ENCODE measurements at places on chromosomes 2 and 18.

DNA sequence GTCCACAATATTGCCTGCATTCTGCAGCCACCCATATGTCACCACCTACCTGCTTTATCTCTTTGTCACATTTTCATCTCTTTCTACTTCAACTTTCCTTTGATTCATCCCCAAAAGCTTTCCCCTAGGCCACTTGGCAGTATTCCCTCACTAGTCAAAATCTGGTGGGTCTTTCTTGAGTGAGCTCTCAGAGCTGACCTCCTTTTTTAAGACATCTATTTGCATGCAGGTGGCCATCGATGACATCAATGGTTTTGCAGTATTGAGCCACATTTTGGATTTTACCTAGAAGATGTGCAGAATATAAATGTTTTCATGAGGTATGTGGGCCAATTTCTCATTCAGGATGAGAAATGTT lies 133.4 kb upstream of the REG3A start:
- DNase-seq, result no peak

DNA sequence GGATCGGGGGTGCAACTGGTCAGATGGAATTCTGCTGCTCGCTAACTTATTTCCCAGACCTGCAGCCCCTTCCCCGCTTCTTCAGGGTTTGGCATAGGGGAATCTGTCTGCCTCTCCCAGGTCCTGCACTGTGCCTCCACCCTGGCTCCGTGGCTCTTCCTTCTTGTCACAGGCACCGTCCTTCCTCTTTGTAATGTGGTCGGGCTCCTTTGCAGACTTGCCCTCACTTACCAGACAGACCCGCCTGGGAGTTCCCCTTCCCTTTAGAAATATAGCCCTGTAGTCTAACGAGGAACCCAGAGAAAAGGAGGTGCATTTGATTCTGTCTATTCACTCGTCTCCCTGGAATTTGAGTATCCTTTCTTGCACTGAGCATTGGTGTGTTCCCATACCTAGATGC lies 63.9 kb upstream of the PAX8 start:
- no peak for DNase-seq

DNA sequence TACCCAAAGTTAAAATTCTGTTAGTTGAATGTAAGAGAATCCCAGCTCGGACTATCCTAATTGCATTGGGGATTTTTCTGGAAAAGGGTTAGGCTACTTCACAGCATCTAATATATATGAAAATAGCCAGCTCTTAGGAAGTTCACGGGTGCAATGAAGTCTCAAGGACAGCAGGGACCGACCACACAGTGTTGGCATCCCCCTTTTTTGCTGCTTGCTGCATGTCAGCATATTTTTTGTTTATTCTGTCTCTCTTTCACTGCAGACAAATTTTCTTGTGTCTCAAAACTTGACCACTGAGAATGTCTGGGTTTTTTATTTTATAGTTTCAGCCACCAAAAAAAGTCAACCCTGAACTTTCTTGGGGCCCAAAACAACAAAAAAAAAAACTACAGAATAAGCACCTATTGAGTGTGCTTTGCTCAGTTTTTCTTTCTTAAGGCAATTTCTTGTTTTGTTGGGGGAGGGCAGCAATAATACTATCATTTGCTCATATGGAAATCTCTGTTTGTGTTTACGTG lies 535.6 kb downstream of the CNTNAP5 start:
- DNase-seq, result no peak

DNA sequence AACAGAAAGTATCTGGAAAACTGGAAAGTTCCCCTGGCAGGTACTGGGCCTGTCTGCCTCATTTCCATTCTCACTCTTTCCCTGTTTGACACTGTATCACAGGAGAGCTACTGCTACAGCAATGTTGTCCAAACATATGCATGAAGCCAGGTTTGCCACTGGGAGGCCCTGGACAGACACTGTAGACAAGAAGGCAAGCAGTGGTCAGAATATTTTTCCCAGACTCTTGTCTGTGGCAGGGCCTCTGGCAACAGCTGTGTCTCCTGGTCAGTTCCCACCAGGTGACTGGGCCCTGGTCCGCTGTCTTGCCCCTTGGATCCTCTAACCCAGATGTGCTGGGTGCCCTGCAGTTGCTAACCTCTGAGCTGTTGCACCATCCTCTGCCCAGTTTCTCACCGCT lies 178.9 kb upstream of the FANCL start:
- no peak for DNase-seq

DNA sequence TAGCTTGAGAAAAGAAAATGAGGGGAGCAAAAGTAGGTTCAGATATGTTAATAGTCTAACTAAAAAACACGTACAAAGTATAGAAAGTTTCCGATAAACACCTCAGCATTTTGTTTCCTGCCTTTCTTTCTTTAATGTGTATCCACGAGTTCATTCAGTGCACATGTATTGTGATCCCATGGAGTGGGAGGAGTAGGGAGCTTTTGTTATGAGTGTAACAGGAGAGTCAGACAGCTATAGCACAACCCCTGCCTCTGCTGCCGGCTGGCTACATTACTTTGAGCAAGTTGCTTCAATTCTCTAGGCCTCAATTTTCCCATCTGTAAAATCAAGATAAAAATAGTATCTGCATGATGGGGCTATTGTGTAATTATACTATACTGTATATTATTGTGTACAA lies 249.2 kb upstream of the FIGN start:
- no peak for DNase-seq

DNA sequence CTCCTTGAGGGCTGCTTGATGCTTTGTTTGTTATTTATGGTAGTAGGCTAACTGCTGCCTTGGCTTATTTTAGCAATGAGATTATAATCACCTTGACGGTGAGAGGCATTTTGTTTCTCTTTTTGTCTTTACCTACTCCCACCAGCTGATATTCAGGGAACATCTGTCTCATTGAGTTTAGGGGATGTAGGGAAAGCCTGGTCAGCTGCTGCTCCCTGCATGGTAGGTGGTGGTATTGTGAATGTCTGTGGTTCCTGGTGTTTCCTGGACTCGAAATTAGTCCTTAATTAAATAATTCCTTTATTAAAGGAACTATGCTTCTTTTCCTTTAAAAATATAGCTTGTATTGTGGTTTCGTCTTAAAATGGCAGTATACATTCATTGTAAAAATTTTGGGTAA lies 77.8 kb downstream of the ADAM23 start:
- DNase-seq, result no peak

GRCh38 chr2:4873364-4873763 lies 818.8 kb upstream of the SOX11 start:
- no peak for DNase-seq

DNA sequence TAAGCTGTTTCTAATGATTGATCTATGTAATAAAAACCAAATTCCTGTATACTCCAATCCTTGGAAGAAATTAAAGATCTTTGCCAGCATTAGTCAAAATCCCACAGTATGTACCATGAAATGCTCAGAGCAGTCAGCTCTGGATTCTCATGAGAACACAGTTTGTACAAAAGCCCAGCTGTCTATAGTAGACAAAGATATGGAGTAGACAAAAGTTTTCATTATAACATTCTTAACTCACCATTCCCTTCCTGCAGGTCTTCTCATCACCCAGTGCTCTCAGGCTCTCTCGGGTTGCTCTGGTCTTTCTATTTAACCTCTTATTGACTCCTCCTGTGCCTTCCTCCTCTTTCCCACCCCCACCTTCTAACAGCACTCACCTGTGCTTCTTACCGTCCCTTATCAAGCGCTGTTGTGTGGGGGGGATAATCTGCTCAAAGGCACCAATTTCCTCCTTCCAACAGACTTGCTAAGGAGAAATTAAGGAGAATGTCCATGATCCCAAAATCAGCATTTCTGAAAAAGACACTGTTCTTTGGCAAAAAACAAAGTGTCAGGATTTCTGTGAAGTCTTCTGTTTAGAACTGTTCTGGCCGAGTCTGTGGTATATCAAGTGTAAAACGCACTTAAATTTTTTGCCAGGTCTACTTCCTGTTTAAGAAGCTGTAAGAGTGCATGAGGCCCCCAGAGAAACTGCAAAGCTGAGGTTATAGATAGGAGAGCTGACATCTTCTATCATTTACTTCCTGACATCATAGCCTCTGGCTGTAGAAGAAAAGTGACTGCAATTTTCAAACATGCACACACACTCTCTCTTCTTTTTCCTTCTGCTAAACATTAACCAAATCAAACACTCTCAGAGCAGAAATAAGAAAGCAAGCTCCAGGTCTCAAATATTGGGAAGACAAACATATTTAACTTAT lies 144.1 kb downstream of the EVA1A start:
- DNase-seq, result no peak

GRCh38 chr2:120902592-120902991 lies 166.9 kb downstream of the GLI2 start:
- DNase-seq, result no peak

GRCh38 chr2:85975581-85975980 lies 86.8 kb upstream of the ST3GAL5 start:
- DNase-seq, result no peak

DNA sequence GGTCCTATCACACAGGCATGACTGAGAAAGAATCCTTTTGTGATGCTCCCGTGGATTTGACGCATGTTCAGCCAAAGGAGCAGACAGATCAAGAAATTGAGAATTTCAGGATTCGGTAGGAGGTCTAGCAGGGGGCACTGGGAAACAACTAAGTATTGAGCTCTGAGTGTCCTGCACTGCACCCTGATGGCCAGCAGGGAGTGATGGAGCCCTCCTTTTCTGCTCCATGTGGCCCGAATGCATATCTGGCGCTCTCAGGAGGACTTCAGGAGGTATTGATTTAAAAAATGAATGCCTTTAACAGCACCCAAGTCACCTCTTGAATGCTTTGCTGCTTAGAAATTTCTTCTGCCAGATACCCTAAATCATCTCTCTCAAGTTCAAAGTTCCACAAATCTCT lies 58.0 kb downstream of the ZNF519 start:
- no peak for DNase-seq

Data from stimulated activated CD8-positive, alpha-beta memory T cell treated with anti-CD3 and anti-CD28 coated beads, Interleukin-12 subunit alpha, Interleukin-12 subunit beta, amount 100 ng/mL, for 1 hour (primary cell).